ENCODE measurements at places on chromosomes 1 and 21. TPM values are rescaled to one million over a fixed set of nuclear protein-coding genes. Genes with fewer than 3 reads are reported as not detected.

Gene SPATA17
- 1.5 TPM for total RNA-seq

Gene SPATA46
- total RNA-seq = not detected

Gene GBP1
- total RNA-seq = 20.5 TPM

Gene YRDC
- 7.1 TPM for total RNA-seq

Gene SMIM1
- 4.7 TPM for total RNA-seq

Gene RIPPLY3
- total RNA-seq = not detected

Gene KCND3
- 4.8 TPM for total RNA-seq

Gene CSF1
- total RNA-seq = 70.3 TPM

Gene DENND2C
- 2.3 TPM for total RNA-seq

Gene FCRL2
- not detected for total RNA-seq

Gene MUTYH
- total RNA-seq = 6.4 TPM

Data from subcutaneous adipose tissue (tissue), 4 donors.